ENCODE measurements at places on chromosomes 2 and 18. TPM values are rescaled to one million over a fixed set of nuclear protein-coding genes. Genes with fewer than 3 reads are reported as not detected.
A peak's percentile ranks its signal among the peaks of the same experiment; 100 is the strongest.

Gene LRATD1
- total RNA-seq = 1.1 TPM

Gene UBE2E3
- 87.2 TPM for total RNA-seq

Gene STAMBP
- total RNA-seq = 60.7 TPM

Gene FLACC1
- total RNA-seq = 1.4 TPM

- H3K4me3 ChIP-seq = no peak overlapping the region
- peaks cover 7% of the 10 kb centered on the region for H3K4me1 ChIP-seq
- H3K27me3 ChIP-seq = no peaks in the 10 kb centered on the region
- no peaks in the 10 kb centered on the region for H3K36me3 ChIP-seq
- DNase-seq = no peak
These were observed 92.3 kb downstream of the ETAA1 start for GRCh38 chr2:67489396-67489795.

DNA sequence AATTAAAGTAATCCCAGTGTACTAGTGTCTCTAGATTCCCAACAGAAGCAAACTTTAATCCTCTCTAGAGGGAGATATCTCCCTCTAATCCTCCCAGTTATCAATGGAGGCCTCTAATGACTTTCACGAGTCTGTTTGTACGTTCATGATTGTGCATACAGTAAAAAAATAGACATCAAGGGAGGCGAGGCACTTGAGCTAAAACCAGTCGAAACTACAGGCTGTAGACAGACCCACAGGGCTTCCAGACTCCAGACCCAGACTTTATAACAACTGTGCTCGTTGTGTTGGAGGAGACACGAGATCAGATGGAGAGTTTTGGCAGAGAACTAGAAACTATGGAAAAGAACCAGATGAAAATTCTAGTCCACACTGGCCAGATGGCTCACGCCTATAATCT lies 7.0 kb downstream of the DGKD start:
- DNase-seq = no peak
- no peaks in the 10 kb centered on the region for H3K27me3 ChIP-seq
- H3K4me3 ChIP-seq = no peak overlapping the region

DNA sequence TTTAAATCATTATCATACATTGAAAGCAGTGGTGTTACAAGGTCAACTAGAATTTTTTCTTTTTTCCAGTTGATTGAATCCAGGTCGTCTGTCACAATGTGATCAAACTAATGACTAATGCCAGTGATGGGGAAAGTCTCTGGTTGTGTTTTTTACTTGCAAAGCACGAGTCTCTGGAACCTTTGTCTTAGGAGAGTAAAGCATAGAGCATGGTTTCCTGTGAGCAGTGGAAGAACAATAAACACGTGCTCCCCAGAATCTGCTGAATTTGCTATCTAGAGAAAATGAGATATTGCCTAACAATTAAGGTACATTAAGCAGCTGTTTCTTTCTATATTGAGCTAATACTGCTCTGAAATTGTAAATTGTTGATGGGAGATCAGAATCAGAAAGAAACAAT lies 1332.4 kb upstream of the TMEFF2 start:
- H3K4me1 ChIP-seq = no peaks in the 10 kb centered on the region
- H3K36me3 ChIP-seq = no peaks in the 10 kb centered on the region
- H3K27me3 ChIP-seq = no peaks in the 10 kb centered on the region
- no peak overlapping the region for H3K4me3 ChIP-seq
- H3K27ac ChIP-seq = no peak overlapping the region
- no peak for DNase-seq

DNA sequence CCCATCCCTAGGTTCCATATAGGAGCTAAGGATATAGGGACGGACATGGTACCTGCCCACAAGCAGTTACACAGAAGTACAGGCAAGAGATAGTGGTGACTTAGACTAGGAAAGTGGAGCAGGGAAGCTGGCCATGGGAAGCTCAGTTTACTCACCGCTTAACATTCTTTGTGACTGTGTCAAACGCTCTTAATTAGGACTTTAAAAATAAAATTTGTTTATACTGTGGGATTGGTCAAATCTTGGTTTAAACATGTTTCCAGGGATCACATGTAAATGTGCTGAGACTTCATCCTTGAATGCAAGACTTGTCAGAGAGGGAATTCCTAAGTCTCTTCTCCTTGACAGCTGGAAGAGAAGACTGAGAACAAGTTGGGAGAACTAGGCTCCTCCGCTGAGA lies 107.3 kb downstream of the MTCL1 start:
- no peak for DNase-seq
- peaks cover 5% of the 10 kb centered on the region for H3K4me1 ChIP-seq
- H3K27me3 ChIP-seq = no peaks in the 10 kb centered on the region
- no peak overlapping the region for H3K27ac ChIP-seq
- no peaks in the 10 kb centered on the region for H3K36me3 ChIP-seq
- no peak overlapping the region for H3K4me3 ChIP-seq

GRCh38 chr2:55976681-55977080 lies 53.1 kb upstream of the EFEMP1 start:
- no peaks in the 10 kb centered on the region for H3K36me3 ChIP-seq
- no peak for DNase-seq
- no peak overlapping the region for H3K4me3 ChIP-seq
- no peaks in the 10 kb centered on the region for H3K4me1 ChIP-seq
- H3K27me3 ChIP-seq = no peaks in the 10 kb centered on the region
- no peak overlapping the region for H3K27ac ChIP-seq

- no peak overlapping the region for H3K27ac ChIP-seq
- H3K4me1 ChIP-seq = peaks cover 10% of the 10 kb centered on the region
- no peaks in the 10 kb centered on the region for H3K27me3 ChIP-seq
- DNase-seq = no peak
- no peak overlapping the region for H3K4me3 ChIP-seq
These were observed 38.0 kb upstream of the DARS1 start for GRCh38 chr2:136023416-136023815.

GRCh38 chr18:62457877-62458276 lies 64.9 kb upstream of the ZCCHC2 start:
- DNase-seq = no peak
- H3K27me3 ChIP-seq = no peaks in the 10 kb centered on the region
- no peak overlapping the region for H3K4me3 ChIP-seq
- peaks cover 10% of the 10 kb centered on the region for H3K4me1 ChIP-seq

GRCh38 chr2:239214725-239215124 lies 186.1 kb downstream of the HDAC4 start:
- H3K4me3 ChIP-seq = no peak overlapping the region
- peak overlapping the region; percentile 71 for H3K27ac ChIP-seq
- peaks cover 79% of the 10 kb centered on the region for H3K4me1 ChIP-seq
- DNase-seq = peak; percentile 8
- H3K27me3 ChIP-seq = no peaks in the 10 kb centered on the region
- H3K36me3 ChIP-seq = no peaks in the 10 kb centered on the region

GRCh38 chr18:5309888-5310470 lies 14.5 kb upstream of the ZBTB14 start:
- H3K4me1 ChIP-seq = no peaks in the 10 kb centered on the region
- no peak for DNase-seq
- H3K4me3 ChIP-seq = no peak overlapping the region
- H3K27ac ChIP-seq = no peak overlapping the region
- H3K27me3 ChIP-seq = no peaks in the 10 kb centered on the region
- H3K36me3 ChIP-seq = no peaks in the 10 kb centered on the region

Data from gastrocnemius medialis (tissue), 4 donors.